ENCODE measurements at places on chromosomes 5 and 9.

- DNase-seq, result no peak
Measured at GRCh38 chr5:39399135-39400036, 25.4 kb downstream of the DAB2 start.

DNA sequence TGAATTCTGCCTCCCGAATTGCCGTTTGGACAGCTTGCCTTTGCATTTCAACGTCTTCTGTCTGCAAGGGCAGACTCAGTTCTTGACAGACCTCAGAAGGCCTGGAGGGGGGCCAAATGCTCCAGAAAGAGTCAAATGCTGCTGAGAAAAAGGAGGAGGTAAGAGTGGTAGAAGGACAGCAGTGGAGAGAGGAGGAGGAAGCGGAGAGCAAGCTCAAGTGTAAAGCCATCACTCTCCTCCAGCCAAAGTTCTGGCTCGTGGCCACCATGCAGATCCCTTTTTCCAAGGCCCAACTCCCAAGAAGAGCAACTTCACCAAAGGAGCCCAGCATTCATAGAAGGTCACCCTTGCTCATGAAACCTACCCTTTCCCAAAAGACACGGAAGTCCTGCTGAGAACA lies 36.9 kb upstream of the SMIM23 start:
- DNase-seq, result no peak

GRCh38 chr9:116959809-116960208 lies 272.7 kb downstream of the TRIM32 start:
- no peak for DNase-seq

GRCh38 chr9:111715471-111715870 lies 54.1 kb downstream of the GNG10 start:
- DNase-seq, result no peak

- no peak for DNase-seq
Measured at GRCh38 chr9:82651474-82651873, 411.5 kb downstream of the RASEF start.

- no peak for DNase-seq
Measured at GRCh38 chr9:22415941-22416691, 30.5 kb upstream of the DMRTA1 start.
